EL (cell line): ENCODE measurements at places on chromosomes 16 and 17.

GRCh38 chr17:36786867-36787266 is 150.4 kb upstream of the LHX1 start:
- DNase-seq: no peak

- no peak for DNase-seq
Observed at GRCh38 chr17:61366715-61367413, 32.8 kb upstream of the TBX2 start.

GRCh38 chr16:87209808-87210512 is 107.2 kb downstream of the C16orf95 start:
- no peak for DNase-seq

- no peak for DNase-seq
Observed at GRCh38 chr17:54789101-54789880, 111.4 kb upstream of the TOM1L1 start.

DNA sequence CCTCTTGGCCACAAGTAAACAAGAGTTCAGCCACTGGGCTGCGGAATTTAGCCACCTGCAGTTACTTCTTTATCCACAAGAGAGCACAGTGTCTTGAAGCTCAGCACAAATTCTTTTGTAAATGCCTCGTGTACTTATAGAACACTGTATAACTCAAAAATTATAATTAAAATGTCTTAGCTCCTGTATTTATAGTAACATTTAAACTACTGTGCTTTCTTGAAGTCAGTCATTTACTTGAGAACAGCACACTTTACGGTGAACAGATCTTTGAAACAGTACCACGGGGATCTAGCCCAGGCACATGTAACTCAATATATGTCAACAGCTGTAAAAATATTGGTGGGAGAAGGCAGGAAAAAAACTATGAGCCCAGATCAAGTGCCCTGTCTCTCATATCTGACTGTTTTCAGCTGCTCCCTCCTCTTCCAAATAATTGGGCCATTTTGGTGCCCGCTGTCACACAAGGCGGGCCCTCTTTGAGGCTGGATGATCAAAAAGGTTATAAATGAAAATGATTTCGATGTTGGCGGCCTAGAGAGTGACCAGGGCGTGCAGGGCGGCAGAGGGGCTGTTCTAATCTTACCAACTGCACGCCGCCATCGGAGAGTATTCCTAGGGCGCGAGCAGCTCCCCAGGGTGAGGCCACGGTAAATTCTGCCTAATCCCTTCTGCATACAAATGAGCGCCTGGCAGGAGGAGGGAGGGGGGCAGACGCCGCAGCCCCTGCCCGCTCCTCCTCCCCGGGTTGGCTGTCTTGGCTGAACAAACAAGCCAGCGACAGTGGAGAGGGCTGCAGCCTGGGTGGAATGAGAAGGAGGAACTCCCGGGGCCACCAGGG is 183.2 kb downstream of the C16orf78 start:
- no peak for DNase-seq

DNA sequence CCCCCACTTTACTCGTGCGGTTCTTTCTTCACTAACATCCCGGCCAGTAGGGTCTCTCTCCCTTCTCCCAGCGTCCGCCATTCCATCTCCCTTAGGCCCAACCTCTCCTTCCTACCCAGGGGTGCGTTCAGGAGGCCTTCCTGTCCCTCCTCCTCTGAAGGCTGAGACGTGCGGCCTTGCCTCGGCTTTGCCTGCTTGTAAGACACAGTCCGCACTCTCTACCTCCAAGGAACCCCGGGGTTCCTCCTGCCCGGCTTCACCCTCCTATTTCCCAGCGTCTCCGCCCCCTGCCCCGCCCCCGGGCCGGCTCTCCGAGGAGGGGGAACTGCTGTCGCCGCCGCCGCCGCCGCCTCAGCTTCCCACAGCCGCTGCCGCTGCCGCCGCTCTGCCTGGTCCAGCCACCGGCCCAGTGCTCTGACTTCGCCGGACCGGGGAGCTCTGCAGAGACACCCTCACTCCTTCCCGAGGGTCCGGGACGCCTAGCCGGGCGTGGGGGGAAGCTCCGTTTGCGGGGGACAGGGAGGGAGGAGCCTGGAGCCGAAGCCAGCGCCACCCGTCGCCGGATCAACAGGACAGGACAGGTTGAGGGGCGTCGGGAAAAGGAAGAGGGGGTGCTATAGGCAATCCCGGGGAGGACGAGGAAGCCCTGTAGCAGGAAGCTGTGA is 1.2 kb upstream of the FGF11 start:
- DNase-seq: peak; percentile 44

DNA sequence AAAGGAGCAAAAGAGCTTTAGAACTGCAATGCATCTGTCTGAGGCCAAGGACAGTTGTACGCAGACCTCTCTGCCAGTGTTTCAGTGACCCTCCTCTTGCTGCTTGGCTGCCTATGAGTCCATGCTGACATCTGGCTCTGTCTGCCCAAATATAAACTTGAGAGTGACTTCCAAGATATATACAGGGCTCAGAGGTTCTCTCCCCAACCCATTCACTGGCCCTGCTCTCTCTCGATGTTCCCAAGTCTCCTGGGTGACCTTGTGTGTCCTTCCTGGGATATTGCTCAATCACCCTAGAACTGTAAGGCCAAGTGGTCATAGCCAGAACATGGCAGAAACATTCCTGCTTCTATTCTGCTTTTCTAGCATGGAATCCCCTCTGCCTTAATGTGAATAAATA is 716.3 kb downstream of the WWOX start:
- no peak for DNase-seq

DNA sequence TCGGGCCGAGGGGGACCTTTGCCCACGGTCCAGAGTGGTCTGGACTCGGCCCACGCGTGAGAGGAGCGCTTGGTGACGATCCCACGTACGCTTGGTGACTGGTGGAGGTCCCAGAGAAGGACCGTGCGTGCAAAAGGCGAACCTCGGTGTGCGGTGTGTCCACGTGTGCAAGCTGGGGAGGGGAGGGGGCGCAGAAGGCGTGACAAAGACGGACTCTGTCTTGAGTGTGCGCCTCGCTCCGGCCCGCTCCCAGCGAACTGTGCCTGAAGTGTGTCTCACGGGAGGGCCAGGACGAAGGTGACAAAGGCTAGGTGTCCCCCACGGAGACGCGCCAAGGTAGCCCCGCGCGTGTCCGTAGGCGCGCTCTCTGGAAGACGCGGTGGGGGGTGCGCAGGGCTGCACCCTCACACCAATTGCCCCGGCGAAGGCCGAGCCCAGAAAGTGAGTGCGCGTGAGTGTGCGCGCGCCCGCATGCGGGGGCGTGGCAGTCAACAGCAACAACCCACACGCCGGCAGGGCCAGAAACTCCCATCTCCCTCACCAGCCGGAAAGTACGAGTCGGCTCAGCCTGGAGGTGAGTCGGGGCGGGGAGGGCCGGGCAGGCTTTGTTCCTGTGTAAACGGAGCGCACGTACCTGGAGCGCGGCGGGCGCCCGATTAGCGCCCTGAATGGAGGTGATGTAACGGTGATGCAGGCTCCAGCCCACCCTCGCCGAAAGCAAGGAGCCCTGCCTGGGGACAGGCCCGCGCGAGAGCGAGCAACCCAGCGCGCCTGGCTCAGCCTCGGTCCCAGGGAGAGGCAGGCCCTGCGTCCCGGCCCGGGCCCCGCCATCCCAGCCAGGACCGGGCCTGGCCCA is at the start of gene GPRC5C:
TSS of gene GPRC5C (plus strand) at position 521 of the 856 bp plus-strand sequence. CDS start 7,689 bp downstream, outside the sequence.
- no peak for DNase-seq

GRCh38 chr16:73054813-73055482 is 7.0 kb upstream of the ZFHX3 start:
- DNase-seq: peak; percentile 62

- DNase-seq: no peak
Observed at GRCh38 chr16:60755907-60756306, 1280.3 kb downstream of the CDH8 start.

GRCh38 chr17:12737740-12738469 is 51.4 kb upstream of the ARHGAP44 start:
- DNase-seq: no peak
